ENCODE measurements at places on chromosomes 2 and 18.

GRCh38 chr18:34821669-34822210 is 111.6 kb downstream of the DTNA start:
- DNase-seq = no peak

DNA sequence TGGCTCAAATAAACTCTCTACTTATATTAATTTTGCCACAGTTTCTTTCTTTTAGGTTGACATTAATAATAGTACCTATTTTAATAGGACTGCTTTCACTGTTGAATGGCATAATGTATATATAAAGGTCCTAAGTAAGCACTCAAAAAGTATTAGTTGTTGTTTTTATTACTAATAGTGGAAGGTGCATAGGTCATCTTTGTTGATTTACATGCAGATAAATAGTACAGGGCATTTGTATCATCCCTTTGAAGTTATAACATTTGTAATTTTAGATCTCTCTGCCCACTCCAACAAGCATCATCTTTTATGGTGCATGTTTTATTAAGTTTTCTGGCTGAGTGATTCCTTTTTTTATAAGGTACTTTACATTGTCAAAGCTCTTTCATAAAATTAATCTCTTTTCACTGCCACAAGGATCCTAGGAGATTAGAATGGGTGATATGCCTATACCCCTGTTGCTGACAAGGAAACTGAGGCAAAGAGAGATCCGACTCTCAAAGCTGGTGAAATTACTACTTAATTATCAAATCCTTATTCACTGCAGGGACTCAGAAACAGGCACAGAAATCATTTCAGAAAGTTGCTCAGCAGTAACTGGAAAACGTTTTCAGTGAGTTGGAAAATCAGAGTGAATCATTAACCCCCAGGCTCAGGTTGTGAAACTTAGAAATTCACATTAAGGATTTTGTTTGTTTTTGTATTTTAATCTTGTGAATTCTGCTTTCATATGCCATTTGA is 299.6 kb downstream of the AGPS start:
- no peak for DNase-seq

- no peak for DNase-seq
Observed at GRCh38 chr18:51545446-51545845, 348.0 kb upstream of the MEX3C start.

GRCh38 chr2:46286715-46287114 is 10.5 kb upstream of the EPAS1 start:
- no peak for DNase-seq

- DNase-seq = no peak
Observed at GRCh38 chr2:44889096-44889495, 52.4 kb upstream of the SIX3 start.

Measured in stromal cell of bone marrow (primary cell).